ENCODE measurements at places on chromosomes 12 and 14.
A peak's percentile ranks its signal among the peaks of the same experiment; 100 is the strongest.

- DNase-seq, result no peak
These were observed 98.0 kb downstream of the ZNF664 start for GRCh38 chr12:124071075-124071443.

GRCh38 chr14:88551980-88552431 lies 2.8 kb downstream of the PTPN21 start:
- no peak for DNase-seq

DNA sequence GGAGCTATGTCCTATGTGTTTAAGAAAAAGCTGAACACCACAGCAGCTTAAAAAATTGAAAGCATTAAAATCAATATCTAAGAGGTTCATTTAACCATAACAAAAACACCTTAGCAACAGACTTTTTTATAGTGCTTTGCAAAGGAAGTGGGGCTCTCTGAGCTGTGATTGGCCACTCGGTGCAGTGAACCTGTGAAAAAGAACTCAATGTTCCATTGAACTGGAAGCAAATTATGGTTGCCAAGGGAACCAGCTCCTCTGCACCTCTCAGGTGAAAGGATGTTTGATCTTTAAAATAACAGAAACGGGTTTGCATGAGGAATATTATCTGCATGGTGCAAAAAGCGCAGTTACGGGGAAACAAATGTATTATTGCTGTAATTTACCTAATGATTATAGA lies 149.4 kb downstream of the SNAPC1 start:
- DNase-seq, result no peak

DNA sequence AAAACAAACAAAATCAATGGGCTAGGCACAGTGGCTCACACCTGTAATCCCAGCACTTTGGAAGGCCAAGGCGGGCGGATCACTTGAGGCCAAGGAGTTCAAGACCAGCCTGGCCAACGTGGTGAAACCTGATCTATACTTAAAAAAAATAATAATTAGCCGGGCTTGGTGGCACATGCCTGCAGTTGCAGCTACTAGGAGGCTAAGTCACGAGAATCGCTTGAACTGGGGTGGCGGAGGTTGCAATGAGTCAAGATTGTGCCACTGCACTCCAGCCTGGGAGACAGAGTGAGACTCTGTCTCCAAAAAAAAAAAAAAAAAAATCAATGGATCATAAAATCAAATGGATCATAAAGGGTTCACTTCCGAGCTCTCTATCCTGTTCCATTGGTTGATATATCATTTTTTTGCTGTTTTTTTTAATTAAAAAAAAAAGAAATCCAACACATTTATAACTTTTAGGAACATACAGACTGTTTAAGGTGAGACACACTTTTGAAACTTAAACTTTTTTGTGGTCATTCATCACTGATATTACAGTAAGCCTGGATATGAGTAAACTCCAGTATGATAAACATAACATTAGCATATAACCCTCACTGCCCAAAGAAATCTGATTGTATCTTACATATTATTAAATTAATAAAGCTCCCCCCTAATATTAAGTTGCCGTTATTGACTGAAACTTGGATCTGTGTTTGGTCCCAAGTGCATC lies 22.1 kb downstream of the MOK start:
- no peak for DNase-seq

- DNase-seq, result no peak
These were observed 10.1 kb upstream of the TC2N start for GRCh38 chr14:91877376-91877915.

- DNase-seq, result no peak
These were observed 88.8 kb downstream of the TMX1 start for GRCh38 chr14:51328772-51329353.

GRCh38 chr12:107917912-107918800 lies 143.7 kb downstream of the ASCL4 start:
- DNase-seq, result no peak

DNA sequence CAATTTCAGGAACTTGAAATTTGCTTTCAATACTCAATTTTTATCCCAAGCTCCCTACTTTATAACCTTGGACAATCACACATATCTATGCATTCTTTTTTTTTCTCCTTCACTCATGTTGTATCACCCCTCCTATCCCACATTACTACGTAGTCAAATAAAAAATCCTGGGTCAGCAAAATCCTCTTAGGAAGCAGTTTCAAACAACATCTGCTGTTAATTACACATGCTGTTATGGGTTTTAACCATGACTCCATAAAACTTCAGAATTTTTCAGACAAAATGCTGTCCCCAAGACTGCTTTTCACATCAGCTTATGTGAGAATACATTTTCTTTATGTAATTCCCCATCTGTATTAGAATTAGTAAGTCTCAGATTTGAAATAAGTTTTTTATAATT lies 61.7 kb downstream of the LRFN5 start:
- DNase-seq, result no peak

DNA sequence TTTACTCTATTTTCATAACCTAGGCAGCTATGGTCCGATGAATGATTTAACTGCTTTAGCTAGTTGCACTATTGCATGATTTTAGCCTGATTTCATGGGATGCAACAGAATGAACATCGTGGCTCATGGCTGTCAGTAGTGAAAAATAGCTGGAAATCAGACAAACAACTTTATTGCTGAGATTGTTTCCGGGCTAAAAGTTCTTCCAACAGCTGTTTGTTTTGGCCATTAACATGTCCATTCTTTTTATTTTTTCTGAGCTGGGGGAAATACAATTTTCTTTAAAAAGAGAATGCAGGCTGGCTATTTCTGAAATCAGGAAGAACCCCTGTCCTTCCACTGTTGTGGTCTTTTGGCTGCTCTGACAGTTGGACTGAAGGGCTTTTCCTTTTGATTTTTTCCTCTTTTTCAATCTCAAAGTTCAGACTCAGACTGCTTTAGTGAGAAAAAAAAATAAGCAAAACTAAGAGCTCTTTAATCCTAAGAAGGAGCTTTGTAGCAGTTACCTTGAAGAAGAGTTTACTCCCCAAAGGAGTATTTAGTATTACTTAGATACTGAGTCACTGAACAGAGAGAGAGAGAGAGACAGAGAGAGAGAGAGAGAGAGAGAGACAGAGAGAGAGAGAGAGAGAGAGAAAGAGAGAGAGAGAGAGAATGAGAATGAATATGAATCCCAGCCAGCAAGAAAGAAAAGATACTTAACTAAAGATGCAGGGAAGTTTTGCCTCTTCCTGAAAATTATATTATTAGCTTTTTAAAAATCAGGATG lies at the start of gene NAV3:
TSS of gene NAV3 (plus strand) at position 312 of the 769 bp plus-strand sequence. CDS start 568 bp downstream, outside the sequence.
- no peak for DNase-seq

GRCh38 chr14:22448905-22449599 lies 140.0 kb downstream of the DAD1 start:
- DNase-seq, result no peak

DNA sequence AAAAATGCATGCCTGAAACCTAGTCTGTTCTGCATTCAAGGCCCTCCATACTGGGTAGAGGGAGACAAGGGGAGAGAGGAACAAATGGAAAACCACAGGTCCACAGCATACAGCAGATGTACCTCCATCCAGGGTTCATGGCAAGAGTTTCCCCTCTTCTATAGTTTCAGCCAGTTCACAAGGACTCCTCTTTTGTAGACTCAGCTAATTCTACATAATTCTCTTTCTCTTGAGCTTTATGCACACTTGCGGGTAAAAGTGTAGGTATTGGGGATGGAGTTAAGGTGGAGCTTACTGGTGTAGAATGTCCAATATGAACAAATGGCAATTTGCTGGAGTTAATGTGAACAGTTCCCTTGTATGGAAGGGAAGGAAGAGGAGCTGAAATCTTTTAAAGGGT lies 23.4 kb downstream of the G2E3 start:
- DNase-seq, result no peak

GRCh38 chr14:46399049-46399448 lies 252.5 kb downstream of the RPL10L start:
- no peak for DNase-seq

- DNase-seq, result no peak
These were observed 187.3 kb downstream of the CHST11 start for GRCh38 chr12:104643819-104644669.

DNA sequence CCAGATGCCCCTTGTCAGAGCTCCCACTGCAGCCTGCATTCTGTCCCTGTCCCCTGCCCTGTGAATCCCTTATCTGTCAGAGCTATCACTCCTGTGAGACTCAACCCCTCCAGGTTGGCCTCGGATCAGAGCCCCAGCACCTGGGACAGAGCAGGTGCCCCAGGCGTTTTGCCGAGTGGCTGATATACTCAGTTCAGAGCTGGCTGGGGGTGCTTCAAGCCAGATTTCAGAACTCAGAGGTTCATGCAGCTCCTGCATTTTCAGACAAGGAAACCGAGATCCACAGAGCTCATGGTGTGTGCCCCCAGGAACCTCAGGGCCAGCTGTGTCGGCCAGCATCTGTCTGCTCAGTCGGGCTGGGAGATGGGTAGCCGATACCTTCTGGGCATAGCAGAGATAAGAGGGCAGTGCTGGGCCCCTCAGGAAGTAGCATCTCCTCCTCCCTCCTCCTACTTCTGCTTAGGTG lies 228.0 kb upstream of the RTL1 start:
- no peak for DNase-seq

DNA sequence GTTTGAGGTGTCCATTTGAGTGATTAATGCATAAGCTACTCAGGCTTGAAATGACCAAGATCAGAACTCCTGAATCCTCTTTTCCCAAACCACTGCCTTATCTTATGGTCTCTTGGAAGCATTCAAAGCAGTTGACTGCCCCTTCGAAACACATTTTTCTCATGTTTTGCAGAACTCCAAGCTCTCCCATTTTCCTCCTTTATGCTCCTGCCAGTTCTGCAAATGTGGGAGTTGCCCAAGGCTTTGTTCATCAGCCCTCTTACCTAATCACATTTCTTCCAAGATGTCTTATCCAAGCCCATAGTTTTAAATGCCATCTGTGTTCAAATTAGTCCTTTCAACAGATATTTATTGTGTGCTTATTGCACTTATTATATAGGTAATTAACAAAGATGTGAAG lies 1.8 kb upstream of the DNAAF2 start:
- DNase-seq, result no peak

DNA sequence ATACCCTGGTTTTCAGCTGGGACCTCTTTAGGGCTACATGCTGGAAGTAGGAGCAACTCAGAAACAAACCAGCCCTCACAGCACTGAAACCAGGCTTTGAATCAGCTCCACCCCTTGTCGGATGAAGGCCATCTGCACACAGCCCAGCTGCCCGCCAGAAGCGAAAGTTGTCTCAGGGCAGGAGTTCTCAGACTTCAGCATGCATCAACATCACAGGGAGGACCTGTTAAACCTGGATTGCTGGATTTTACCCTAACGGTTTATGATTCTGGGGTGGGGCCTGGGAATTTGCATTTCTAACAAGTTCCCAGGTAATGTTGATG lies 10.9 kb downstream of the SYNDIG1L start:
- no peak for DNase-seq

- DNase-seq, result no peak
These were observed 159.4 kb downstream of the PRKCH start for GRCh38 chr14:61480704-61481285.

DNA sequence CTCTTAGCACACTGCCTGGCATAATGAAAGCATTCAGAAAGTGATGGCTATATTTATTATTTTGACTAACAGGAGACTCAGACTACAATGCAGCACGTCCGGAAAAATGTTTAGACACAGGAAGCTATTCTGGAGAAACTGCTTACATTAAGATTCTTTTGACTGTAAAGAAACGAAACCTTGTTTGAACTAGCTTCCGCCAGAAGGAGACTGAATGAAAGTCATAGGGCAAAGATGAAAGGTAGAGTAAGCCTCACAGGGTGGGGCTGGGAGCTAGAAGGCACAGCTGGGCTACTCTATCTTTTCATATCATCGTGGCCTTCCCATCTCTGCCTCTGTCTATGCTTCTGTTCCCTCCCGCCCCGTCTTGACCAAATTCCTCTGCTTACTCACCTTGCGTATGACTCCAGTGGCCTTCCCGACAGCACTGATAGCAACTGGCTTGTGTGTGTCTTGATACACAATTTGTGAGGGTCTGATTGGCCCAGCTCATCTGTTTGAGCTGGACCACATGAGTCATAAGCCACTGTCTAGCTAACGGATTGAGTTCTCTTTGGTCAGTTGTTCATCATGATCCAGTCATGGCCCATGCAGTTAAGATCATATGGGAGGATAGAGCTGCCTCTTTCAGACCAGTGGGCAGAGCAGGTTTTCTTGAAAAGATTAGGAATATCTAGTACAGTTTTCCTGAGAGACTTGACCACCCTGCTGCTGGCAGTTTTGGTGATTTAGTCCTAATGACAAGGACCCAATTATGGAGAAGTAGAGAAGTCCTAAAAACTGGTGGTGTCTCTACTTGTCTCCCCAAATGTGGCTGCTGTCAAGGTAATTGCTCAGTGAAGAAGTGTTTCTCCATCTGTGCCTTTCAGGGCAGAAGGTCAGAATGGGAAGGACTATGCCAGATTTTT lies 151.5 kb upstream of the SLC38A2 start:
- DNase-seq, result peak; percentile 13

DNA sequence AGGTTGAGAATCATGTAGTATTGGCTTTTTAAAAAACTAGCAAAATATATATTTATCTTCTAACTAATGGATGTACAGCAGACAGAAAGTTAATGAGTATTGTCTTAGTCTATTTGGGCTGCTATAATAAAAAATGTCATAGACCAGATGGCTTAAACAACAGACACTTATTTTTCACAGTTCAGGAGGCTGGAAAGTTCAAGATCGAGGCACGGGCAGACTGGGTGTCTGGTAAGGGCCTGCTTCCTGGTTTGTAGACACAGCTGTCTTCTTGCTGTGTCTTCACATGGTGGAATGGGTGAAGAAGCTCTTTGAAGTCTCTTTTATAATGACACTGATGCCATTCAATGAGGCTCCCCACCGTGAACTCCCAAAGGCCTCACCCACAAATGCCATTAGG lies 70.1 kb upstream of the KRR1 start:
- no peak for DNase-seq

GRCh38 chr14:89401761-89402160 lies 15.3 kb downstream of the FOXN3 start:
- DNase-seq, result no peak

GRCh38 chr14:74867673-74868072 lies 8.3 kb downstream of the PROX2 start:
- DNase-seq, result no peak

GRCh38 chr12:87383680-87384079 lies 645.5 kb downstream of the C12orf50 start:
- DNase-seq, result no peak

DNA sequence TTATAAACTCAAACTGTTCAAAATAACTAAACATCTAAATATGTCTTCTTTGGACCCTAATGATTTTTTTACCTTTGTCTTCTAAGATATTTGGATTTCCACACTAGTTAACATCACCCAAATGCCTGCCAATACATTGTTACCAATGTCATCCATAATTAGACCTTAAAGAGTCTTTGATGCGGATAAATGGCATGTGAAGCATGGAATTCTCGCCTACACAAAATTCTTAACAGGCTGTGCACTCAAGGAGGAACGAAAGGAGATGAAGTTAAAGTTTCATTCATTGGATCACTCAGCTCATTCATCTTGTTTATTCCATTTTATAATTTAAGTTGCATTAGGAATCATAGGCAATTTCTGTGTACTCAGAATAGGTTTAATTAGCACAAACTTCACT lies 219.7 kb downstream of the ACSS3 start:
- no peak for DNase-seq

DNA sequence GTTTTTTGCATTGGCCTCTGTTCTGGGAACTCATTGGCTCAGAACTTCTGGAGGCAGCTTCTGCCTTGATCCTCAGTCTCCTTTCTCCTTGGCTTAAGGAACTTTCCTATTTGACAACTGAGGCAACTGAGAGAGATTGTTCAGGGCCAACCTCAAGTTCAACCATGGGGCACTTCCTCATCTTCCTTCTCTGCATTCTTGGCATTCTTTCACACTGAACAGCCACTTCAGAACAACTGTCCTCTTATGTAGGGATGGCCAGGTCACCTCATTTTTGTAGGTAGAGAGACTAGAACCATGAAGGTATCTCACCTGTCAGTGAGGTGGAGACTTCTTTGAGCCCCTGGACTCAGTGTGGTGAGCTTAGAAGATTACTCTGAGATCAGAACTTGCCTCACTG lies 63.0 kb upstream of the NRXN3 start:
- no peak for DNase-seq

All from SW 1271 (cell line).